ENCODE measurements at places on chromosomes 7 and 10.

DNA sequence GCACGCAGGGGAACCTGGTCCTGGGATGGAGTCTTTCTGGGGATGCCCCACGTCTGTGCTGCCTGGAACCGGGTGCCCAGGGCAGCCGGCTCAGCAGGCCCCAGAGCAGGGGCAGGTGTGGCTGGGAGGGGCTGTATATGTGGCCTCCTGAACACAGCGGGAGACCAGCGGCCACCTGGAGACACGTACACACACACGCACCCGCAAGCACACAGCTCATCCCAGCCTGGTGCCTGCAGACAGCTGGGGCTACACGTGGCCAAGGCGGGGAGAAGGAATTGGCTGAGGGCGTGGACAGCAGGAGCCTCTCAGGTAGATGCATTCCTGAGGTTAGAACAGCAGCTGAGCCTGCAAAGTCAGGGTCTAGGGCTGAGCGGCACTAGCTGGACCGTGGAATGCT, 14.0 kb downstream of the ADAM8 start:
- no peak for DNase-seq

GRCh38 chr10:3033925-3034324, 33.4 kb upstream of the PFKP start:
- no peak for DNase-seq

DNA sequence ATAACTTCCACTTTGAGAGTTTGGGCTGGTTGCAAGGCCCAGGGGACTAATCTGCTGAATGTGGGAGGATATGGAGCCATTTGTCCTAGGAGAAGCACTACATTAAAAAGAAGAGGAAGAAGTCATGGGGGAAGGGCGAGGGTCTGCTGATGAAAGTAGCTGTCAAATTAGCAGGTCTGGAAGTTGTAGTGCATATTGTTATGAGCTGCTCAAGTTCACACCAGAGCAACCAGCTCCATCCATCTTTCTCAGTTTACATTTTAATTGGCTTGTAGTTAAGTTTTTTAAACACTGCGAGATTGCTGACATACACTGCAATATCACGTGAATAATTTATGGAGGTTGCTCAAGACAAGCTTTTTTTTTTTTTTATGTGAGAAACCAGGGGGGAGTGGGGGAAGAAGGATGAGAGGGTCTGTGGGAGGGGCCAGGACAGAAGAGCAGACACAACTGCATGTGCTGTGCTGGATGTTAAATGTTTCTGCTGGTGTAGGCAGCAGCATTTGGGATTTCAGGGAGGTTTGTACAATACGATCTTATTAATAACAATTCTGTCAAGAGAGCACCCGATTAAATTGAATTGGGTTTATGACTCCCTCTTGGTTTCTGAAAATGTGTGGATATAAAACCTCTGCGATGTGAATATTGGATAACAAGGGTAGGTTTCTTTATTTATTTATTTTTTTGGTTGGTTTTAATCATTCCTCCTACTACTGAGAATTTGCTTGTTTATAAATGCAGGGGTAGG, 759.0 kb upstream of the GALNT17 start:
- DNase-seq = no peak

- peak; percentile 7 for DNase-seq
Measured at GRCh38 chr7:12685550-12685949, 1.9 kb upstream of the ARL4A start.

GRCh38 chr7:115066050-115066449, 144.2 kb downstream of the MDFIC start:
- no peak for DNase-seq

DNA sequence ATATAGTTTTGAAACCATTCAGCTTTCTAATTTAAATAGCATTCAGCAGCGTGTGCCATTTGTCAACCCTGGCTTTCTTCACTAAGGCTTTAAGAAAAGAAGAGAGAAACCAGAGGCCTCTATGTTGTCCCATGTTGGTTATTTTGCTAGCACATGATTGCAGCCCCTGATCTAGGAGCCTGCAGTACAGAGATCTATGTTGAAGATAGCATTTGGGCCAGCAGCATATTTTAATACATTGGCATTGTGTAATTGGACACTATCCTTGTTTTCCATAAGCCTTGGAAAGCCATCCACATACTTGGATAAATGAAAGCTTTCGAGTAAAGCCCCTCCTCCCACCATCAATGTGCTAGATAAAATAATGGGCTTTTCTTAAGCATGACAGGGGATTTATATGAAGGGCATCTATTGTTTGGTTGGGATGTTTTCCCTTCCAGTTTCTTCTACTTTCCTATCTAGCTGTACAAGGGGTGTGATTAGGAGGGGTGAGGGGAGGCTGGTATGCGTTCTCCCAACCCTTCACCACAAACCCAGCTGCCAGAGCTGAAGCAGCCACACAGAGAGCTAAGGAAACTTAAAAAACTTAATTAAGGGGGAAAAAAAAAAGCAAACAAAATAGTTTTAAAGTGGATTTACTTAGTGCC, 23.1 kb upstream of the SDHAF3 start:
- no peak for DNase-seq

Measured in stimulated activated CD4-positive, alpha-beta T cell treated with anti-CD3 and anti-CD28 coated beads, Interleukin-15, amount 100 ng/mL, for 48 hours (primary cell).